ENCODE measurements at places on chromosomes 4 and X.

GRCh38 chrX:23890933-23891332 is 16.8 kb downstream of the APOO start:
- DNase-seq, result no peak

GRCh38 chr4:101953949-101954348 is 163.4 kb downstream of the BANK1 start:
- no peak for DNase-seq

DNA sequence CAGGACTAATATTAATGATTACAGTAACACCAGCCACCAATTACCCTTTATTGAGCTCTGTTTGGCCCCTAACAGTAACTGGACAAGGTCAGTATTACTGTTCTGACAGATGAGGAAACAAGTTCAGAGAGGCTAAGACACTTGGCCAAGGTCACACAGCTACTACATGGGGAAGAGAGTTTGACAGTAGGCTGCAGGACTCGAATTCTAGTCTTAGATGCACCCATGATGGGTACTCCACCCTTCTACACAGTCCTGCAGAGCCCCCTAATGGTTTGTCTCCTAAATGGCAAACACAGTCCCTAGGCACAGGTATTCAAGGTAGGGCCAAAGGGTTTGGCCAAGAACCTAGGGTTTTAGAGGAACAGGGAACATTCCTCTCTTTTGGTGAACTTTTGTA is 93.9 kb downstream of the NSUN7 start:
- no peak for DNase-seq

- DNase-seq, result no peak
Observed at GRCh38 chr4:113390850-113391249, 341.4 kb downstream of the ANK2 start.

GRCh38 chrX:1443496-1444075 is 9.1 kb downstream of the ASMTL start:
- DNase-seq, result no peak

- DNase-seq, result no peak
Observed at GRCh38 chr4:74095482-74095881, 3.5 kb downstream of the CXCL2 start.

Measured in stimulated activated CD8-positive, alpha-beta memory T cell treated with anti-CD3 and anti-CD28 coated beads, Interleukin-7, amount 100 ng/mL, for 1 hour (primary cell).